ENCODE measurements at places on chromosomes 5 and 9.

DNA sequence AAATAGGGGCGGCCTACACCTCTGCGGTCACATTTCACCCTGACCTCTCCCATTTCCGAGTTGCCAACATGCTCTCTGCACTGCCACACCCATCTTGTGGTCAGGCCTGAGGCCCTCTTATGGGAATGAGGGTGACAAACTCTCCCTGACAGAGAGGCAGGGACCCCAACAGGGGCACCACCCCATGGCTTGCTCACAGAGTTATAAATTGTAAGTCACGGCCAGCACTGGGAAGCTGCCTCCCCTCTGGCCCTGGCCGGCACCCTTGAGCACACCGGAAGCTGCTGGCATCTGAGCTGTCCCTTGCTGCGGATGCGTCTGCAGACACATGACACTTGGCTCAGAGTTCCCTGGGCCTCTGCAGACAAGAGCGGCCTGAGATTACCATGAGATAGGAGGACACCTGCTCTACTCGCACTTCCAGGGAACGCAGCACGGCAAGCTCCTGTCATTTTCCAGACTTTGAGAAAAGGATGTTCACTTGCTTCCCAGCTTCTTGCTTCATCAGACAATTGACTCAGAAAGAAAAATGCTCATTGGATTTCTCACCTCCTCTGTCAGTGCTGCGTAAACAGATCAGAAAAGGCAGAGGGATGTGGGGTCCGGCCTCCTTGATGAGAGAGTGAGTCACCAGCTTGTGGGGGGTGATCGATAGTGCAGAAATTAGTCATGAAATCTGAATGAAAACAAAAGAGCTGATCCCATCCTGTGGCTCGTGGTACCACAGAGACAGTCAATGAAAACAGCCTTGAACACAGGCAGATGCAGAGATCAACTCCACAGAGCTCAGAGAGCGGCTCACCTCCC lies 269.8 kb downstream of the SYK start:
- DNase-seq: peak; percentile 29

GRCh38 chr5:6745706-6746222 lies 32.5 kb downstream of the TENT4A start:
- DNase-seq: no peak

DNA sequence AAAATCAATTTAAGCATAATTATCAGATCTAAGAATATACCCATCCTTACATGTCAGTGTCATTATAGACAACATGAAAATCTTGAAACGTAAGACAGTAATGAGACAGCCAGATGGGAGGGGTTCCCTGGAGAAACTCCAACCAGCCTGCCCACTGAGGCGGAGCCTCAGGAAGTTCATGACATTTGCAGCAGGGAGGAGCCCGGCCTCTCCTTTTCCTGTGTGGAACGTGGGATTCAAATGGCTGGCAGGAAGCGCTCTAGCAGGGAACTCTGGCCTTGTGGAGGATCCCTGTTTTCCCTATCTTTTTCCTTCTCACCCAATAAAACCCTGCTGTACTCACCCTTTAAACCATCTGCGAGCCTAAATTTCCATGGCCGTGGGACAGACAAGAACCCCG lies 176.6 kb upstream of the KCNN2 start:
- DNase-seq: no peak

DNA sequence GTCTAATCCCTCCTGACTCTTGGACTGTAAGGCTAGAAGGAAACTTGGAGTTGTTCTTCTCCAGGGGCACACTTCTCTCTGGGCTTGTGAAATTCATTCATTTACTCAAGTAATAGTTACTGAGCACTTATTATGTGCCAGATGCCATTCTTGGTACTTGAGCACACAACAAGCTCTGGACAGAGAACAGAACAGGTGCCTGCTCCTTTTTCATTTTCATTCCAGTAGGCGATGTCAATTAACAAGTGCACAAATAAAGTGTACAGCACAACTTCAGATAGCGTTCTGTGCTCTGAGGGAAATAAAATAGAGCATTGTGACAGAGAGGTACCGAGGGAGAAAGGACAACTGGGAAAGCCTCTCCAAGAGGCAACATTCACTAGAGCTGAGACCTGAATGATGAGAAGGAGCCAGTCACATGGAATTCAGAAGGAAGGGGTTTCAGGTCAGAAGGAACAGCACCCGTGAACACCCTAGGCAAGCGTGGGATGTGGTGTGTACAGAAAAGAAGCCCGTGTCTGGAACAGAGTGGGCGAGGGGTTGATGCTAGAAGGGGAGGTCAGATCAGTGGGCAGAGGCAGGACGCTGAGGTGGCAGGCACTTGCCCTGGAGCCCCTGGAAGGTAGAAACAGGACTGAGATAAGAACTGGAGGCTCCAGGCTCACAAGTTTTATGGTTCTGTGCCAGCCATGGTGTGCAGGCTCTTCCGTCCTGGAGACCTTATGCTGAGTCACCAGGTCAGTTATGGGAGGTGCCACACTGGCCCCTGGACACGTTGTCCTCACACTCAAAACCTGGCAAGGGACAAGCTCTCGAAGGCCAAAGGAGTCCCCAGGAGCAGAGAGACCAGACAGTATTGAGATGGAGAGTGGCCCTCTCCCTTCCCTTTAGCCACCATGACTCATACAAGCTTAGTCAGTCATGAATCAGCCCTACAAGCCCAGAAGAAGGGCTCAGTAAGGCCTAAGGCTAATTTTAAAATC lies 7.2 kb upstream of the ABLIM3 start:
- DNase-seq: no peak

DNA sequence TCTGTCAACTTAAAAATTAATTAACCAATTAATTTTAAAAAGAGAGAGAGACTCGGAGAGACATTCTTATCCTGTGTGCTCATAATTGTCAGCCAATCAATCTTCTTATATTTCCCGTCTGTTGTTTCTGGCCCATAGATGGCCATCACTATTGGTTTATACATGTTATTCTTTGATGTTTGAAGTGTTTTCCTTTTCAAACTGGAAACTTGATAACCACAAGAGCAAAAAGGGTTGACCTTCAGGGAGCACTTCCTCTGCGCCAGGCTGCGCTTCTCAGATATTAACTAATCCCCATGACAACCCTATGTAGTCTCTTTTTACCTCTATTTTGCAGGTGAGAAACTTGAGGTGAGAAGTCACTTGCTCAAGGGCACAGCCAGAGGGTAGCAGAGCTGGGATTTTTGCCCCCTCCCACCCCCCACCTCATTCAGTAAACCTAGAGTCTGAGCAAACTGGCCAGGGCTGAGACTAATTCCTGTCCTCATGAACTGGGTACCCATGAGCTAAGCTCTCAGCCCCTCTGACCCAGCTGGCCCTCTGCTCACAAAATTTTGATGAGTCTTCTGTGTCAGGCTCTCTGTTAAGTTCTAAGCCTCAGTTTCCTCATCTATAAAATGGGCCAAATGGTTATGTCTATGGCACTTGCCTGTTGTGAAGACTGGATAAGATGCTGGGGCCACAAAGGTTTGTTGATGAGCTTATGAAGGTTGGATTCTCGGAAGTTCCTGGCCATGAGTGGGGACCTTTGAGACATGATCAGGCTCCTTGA lies 86.0 kb upstream of the SH3PXD2B start:
- DNase-seq: no peak
